Fibroblast of skin of right quadriceps (primary cell): ENCODE measurements at places on chromosomes 6 and 20.

GRCh38 chr6:142757852-142758628, 186.9 kb downstream of the HIVEP2 start:
- DNase-seq: no peak

GRCh38 chr20:19692685-19693119, 65.4 kb upstream of the RIN2 start:
- peak; percentile 32 for DNase-seq

- peak; percentile 94 for DNase-seq
Observed at GRCh38 chr20:24773751-24774201, 175.3 kb upstream of the CST7 start.

DNA sequence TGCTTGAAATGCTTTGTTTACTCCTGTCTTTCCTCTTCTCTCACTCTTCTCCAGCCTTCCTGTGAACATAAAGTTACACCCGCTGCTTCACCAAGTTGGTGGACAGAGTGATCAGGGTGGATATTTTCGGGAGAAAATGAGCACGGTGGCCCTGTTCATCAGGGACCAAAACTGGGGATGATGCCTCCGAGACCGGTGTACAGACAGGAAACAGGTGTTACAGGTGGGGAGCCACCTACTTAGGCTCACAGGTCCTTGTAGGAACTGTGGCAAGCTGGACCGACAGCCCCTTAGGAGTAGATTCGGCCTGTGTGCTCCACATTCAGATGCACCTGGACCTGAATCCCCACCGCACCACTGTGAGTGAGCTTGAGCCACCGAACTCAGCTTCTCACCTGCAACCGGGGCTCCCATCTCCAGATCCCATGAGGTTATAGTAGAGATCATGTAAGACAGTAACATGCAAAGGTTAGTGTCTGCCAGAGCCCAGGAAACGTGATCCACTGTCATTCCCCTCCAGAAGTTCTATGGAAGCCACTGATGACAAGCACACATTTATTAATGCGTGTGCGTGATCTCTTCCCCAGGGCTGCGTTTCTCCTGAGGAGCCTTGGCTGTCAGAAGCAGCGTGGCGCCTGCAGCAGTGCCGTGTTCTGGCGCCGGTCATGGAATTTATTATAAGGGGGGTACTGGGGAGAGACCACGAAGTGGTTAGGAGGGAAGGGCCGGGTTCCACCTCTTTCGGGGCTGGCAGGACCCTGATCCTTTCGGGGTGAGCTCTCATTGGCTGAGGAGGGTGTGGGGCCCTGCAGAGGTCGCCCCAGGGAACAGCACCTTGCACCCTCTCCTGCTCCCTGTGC, 94.2 kb downstream of the ERMARD start:
- no peak for DNase-seq

DNA sequence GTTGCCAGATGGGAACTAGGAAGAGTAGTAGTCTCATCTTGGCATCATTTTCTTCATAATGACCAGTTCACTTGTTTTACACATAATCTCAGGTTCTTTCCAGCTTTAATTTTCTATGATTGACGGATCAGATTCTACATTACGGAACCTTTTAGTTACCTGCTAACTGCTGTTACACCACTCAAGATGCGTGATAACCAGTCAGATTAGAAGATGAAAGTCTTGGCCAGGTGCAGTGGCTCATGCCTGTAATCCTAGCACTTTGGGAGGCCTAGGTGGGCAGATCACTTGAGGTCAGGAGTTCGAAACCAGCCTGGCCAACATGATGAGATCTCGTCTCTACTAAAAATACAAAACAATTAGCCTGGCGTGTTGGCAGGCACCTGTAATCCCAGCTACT, 92.5 kb downstream of the NCOA3 start:
- no peak for DNase-seq

DNA sequence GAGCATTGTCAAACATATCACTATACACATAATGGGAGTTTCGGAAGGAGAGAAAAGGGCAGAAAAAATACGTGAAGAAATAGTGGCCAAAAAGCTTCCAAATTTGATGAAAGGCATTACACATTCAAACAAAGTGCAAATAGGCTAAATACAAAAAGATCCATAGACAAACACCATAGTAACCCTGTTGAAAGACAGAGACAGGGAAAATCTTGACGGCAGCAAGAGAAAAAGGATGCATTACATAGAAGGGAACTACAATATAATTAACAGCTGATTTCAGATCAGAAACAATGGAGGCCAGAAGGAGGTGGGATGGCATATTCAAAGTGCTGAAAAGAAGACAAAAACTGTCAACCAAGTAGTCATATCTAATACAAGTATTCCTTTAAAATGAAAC, 170.8 kb downstream of the MRPL14 start:
- no peak for DNase-seq

GRCh38 chr20:59764037-59764436, 159.7 kb downstream of the PHACTR3 start:
- DNase-seq: no peak

GRCh38 chr6:118559659-118560058, 11.6 kb downstream of the PLN start:
- DNase-seq: no peak

DNA sequence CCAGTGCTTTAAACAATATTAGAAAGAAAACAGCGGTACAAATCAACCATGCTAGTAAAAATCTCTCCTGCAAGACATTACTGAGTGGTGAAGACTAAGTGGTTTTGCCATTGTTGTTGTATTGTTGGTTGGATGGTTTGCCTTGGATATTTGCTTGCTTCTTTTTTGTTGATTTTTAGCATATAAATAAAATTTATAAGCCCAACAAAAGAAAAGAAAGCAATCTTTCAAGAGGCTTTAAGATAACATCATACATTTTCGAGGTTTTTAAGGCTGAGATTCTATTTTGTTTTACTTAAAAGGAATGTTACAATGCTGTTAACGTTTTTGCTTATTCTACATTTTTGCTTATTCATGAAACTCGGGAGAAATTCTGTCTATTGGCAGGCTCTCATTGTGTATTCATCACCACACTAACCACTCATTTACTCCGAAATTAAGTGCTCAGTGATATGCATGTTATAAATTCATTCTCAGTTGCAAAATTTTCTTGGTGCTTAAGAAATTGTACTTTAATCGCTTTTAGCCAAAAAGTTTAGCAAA, 139.1 kb downstream of the LAMA2 start:
- DNase-seq: no peak

DNA sequence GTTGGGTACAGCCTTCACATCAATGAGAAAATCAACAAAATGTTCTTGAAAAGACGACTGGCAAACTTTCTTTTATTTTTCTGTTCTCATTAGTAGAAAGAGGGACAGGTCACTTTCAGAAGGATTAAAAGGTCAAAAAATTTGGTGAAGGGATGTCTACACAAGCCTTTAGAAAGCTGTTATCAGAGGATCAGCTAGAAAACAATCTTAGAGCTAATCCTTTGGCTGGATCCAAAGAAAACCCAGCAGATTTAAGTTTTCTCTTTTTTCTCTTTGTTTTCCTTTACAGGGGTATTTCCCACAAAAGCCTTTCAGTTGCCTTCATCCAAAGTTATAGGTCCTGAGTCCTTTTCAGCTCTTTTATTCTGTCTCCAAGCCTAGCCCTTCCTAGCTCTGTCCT, 57.3 kb upstream of the EDN1 start:
- no peak for DNase-seq

DNA sequence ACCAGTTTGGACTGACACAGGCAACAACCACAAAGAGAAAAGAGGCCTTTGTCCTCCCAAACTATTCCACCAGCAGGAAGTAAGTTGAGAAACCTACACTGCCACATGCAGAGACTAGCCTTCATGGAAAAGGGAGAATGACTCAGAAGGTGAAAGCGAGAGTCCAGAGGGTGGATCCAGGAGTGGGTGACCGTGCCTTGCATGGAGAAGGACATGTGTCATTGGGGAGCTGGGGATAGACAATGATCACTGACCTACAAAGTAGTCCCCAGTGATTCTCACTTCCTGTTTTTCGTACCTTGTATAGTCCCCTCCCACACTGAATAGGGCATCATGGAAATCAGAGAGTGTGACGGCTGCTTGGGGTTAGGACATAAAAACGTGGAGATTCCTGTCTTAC, 91.9 kb downstream of the MYLK4 start:
- DNase-seq: no peak

GRCh38 chr6:41719436-41720261, 15.8 kb downstream of the TFEB start:
- DNase-seq: no peak

- DNase-seq: no peak
Observed at GRCh38 chr6:30019819-30020218, 41.2 kb upstream of the POLR1H start.

DNA sequence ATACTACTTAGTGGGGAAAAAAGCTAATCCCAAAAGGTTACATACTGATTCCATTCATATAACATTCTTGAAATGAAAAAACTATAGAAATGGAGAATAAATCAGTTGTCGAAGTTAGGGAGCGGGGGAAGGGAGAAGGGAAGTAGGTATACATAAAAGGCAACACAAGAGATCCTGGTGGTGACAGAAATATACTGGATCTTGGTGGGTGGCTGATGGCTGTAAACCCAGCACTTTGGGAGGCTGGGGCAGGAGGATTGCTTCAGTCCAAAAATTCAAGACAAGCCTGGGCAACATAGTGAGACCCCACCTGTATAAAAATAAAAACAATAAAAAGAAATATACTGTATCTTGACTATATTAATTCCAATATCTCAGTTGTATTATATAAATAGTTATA, 105.7 kb upstream of the LGSN start:
- no peak for DNase-seq

DNA sequence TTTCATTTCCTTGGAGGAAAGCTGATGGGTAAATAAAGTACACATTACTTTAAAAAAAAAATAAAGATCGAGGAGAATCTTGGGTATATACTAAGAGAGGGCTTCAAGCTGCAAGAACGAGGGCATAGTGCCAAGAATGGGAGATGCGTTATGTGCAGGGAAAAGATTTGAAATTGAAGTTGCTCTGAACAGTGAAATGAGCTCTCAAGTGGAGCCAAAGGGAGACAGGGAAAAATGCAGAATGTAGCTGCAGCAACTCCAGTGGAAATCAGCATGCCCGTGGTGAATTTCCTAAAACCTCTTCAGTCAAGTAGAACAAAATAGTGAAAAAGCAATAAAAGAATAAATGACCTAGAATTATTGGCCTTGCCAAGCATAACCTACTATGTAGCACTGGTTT, 11.4 kb upstream of the COL9A1 start:
- no peak for DNase-seq

- DNase-seq: no peak
Observed at GRCh38 chr20:32522526-32522775, 62.7 kb downstream of the NOL4L start.

DNA sequence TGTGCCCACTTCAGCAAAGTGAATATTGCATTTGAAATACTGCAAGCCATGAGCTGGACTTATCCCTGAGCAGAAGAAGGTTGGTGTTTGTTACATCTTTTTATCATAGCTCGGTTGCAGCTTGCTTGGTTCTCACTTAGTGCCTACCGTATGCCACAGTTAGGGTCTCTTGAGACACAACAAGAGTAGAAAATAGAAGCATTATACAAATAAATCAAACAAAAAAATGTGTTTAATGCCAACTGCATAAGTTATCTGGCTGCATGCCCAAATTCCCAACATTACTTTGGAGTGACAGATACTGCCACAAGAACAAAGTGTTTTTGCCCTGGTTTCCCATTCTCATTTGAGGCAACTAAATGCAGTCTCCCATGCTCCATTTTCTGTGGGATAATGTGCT, 53.9 kb upstream of the LAMP5 start:
- peak; percentile 64 for DNase-seq

GRCh38 chr6:54992789-54993188, 146.2 kb downstream of the FAM83B start:
- DNase-seq: no peak

DNA sequence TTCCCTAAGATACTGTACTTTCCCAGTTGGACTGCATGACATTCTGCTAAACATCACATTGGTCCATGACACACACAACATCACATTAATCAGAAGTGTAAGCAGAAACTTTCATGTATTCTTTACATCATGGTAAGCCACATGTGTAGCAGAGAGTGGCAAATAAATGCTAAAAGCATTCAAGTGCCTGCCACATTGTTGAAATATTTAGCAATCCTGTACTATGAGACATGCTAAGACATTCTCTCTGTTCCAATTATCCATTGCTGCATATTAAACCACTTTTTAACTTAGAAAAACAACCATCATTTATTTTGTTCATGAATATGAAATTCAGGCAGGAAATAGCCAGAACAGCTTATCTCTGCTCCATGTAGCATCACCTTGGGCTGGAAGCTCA, 207.7 kb upstream of the GJE1 start:
- DNase-seq: peak; percentile 6

DNA sequence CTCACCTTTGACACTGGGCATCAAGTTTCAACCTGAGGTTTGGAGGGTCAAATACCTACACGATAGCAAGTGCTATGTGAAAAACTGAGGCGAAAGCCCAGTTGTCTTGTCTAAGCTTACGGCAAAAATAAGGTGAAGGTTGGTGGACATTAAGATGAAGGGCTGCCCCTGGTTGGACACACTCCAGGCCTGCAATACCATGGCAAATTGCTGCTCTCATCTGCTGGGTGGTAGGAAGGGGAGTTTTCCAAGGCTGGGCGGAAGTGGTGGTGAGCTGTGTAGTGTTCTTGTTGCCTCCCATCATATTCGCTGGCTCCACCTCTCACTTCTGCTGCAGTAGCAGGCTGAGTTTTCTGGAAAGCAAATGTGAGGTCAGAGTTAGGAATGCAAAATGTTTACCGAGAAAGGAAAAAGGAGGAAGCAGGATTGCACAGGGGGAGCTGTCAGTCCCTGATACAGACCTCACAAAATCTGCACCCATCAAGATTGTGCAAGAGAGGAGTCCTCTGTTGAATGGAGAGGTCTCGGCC, 33.7 kb downstream of the SCP2D1 start:
- no peak for DNase-seq

GRCh38 chr20:10352934-10353824, 80.8 kb downstream of the MKKS start:
- peak; percentile 26 for DNase-seq

DNA sequence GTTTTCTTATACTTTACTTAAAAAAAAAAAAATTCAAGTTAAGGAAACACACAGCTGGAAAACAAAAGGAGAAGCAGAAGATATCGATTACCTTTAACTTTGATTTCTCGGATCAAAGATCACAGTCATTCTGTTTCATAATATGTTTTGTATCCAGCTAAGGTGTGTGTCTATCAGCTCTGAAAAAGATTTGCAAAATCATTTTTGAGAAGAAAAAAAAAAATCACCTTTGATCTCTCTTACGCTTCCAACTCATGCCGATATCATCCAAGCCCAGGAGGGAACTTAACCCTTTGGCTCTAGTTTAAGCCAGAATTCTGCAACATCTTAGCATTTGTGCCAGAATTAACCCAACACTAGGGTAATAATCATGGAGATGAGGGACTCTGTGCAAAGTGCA, 144.0 kb downstream of the NFATC2 start:
- no peak for DNase-seq

- peak; percentile 80 for DNase-seq
Observed at GRCh38 chr6:149335924-149336608, 18.6 kb downstream of the TAB2 start.

DNA sequence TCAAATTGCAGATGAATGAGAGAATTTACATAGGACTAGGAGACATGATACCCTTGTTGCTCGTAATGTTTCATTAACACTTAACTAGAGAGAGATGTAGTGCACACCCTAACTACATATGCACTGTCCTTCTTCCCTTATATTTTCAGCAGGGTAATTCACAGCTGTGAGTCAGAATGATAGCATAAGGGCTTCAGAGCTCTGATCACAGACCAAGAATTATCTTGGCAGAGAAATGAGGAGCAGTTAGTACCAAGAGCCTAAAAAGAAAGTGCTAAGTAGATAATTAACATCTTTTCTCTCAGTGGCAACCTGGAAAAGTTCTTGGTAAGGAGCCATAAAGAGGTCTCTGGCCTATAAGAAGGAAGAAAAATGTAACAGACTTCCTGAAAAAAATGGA, 35.8 kb downstream of the GRIK2 start:
- no peak for DNase-seq

- DNase-seq: no peak
Observed at GRCh38 chr20:55116598-55116997, 641.2 kb downstream of the DOK5 start.
